ENCODE measurements at places on chromosomes 4 and X.

- peak overlapping the region; percentile 36 for H3K27ac ChIP-seq
- no peaks in the 10 kb centered on the region for H3K36me3 ChIP-seq
- H3K4me1 ChIP-seq, result no peaks in the 10 kb centered on the region
- DNase-seq, result no peak
- no peak overlapping the region for H3K4me3 ChIP-seq
- H3K27me3 ChIP-seq, result no peaks in the 10 kb centered on the region
Measured at GRCh38 chr4:2788101-2788500, 4.8 kb upstream of the SH3BP2 start.

GRCh38 chr4:105474099-105474518 lies 247 bp upstream of the PPA2 start:
- DNase-seq, result peak; percentile 90
- peak overlapping the region; percentile 99 for H3K27ac ChIP-seq
- H3K36me3 ChIP-seq, result no peaks in the 10 kb centered on the region
- peaks cover 14% of the 10 kb centered on the region for H3K4me1 ChIP-seq
- H3K27me3 ChIP-seq, result no peaks in the 10 kb centered on the region

DNA sequence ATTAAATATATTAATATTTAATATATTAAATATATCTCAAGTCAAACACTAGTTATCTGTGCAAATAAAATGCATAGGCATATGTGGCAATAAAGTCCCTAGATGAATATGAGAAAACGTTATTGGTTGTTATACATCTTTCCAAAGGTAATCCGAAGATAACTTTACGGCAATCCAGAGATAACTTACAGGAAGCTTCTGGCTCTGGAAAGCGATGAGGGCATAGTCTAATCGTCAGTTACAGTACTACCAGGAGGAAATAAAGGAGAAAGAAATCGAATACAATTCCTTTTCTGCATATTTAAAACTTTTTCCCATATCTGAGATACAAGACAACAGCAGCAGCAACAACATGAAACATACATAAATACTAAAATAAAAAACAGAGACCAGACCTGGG lies 35.3 kb downstream of the CNOT6L start:
- no peaks in the 10 kb centered on the region for H3K27me3 ChIP-seq
- DNase-seq, result no peak
- no peaks in the 10 kb centered on the region for H3K4me1 ChIP-seq
- H3K36me3 ChIP-seq, result no peaks in the 10 kb centered on the region
- H3K27ac ChIP-seq, result no peak overlapping the region

DNA sequence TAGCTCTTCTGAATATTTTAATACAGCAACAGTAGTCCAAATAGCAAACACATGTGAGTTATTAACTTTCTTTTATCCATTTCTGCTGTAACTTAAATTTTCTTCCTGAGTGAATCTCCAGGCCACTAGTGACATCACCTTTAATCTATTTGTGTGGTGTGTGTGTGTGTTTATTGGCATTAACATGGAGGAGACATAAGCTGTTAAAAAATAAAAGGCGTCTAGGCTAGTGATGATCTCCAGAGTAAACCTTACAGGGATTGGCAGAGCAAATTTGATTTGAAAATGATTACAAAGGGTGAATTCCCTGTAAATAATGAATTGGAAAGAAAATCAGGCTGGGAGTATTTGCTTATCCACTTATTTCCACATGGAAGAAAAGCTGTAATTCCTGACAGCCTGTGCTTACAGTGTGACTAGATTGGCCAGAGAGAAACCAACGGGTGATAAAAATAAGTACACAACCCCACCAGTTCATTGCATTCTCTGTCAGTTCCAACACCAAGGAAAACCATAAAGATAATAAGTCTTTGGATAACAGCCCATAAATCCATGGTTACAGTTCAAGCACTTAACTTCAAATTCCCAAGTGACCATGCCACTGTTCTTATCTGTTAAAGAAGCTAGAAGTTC lies 186.1 kb downstream of the ENOX2 start:
- H3K4me1 ChIP-seq, result no peaks in the 10 kb centered on the region
- H3K27ac ChIP-seq, result no peak overlapping the region
- no peak for DNase-seq

DNA sequence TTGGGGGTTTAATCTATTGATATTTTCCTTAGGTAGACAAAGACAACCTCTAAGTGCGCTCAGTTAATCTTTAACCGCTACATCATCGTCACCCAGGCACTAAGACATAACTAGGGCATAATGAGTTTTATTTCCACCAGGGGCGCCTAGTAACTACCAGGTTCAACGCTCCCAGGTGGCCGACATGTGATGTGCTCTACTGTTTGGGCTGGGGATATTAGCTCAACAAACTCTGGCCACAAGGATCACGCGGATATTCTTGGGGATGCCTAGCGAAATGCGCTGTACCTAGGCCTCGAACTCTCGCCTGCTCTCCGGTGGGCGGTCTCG lies 915 bp upstream of the RAB33B start:
- DNase-seq, result peak; percentile 69
- peak overlapping the region; percentile 99 for H3K27ac ChIP-seq
- peaks cover 6% of the 10 kb centered on the region for H3K4me1 ChIP-seq
- H3K4me3 ChIP-seq, result peak overlapping the region; percentile 83
- H3K27me3 ChIP-seq, result no peaks in the 10 kb centered on the region

DNA sequence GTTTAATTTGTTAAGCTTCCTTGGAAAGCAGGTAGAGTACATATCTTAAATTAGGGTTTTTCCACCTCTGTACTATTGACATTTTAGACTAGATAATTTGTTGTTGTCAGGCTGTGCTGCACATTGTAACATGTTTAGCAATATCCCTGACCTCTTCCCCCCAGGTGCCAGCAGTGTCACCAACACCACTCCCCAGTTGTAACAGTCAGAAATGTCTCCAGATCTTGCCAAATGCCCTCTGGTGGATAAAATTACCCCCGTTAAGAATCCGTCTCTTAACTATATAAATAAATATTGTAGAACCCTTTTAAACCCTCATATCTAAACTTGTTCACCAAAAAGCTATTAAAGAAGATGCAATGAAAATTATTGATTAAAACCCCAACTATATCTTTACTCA lies 161.5 kb downstream of the ARHGAP6 start:
- H3K4me3 ChIP-seq, result no peak overlapping the region
- no peaks in the 10 kb centered on the region for H3K36me3 ChIP-seq
- no peak for DNase-seq
- H3K27me3 ChIP-seq, result no peaks in the 10 kb centered on the region
- H3K27ac ChIP-seq, result no peak overlapping the region
- no peaks in the 10 kb centered on the region for H3K4me1 ChIP-seq

DNA sequence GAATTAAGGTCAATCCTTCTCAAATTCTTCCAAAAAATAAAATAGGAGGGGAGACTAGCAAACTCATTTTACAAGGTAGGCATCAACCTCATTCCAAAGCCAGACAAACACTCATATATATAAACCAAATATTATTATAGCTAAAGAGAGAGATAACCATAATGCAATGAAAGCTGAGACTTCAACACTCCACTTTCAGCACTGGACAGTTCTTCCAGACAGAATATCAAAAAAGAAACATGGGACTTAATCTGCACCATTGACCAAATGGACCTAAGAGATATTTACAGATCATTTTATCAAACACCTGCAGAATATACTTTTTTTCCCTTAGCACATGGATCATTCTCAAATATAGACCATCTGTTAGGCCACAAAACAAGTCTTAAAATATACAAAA lies 15.5 kb upstream of the EDA2R start:
- no peak overlapping the region for H3K27ac ChIP-seq
- no peaks in the 10 kb centered on the region for H3K36me3 ChIP-seq
- no peak overlapping the region for H3K4me3 ChIP-seq
- peaks cover 6% of the 10 kb centered on the region for H3K27me3 ChIP-seq

DNA sequence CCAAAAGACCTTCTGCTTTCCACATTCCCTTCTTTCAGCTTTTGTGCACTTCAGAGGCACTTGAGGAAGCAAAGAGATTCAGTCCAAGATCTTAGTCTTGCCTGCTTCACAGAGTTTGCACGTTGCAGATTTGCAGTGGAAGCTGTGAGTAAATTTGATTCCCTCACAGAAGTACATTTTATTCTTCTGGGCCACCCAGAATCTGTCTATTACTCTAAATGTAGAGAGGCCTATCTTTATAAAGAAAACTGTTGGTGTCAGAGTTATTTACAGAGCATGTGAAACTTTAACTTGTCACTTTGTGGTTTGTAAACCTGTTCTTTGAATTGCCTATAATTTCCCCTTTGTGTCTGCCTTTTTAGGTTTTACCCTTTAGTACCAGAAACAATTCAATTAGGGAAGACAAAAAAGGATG lies 15.5 kb downstream of the SPRY1 start:
- no peak overlapping the region for H3K4me3 ChIP-seq
- H3K36me3 ChIP-seq, result no peaks in the 10 kb centered on the region
- no peak for DNase-seq
- no peaks in the 10 kb centered on the region for H3K4me1 ChIP-seq

- no peaks in the 10 kb centered on the region for H3K27me3 ChIP-seq
- H3K4me3 ChIP-seq, result no peak overlapping the region
- no peaks in the 10 kb centered on the region for H3K4me1 ChIP-seq
- no peaks in the 10 kb centered on the region for H3K36me3 ChIP-seq
Measured at GRCh38 chr4:5821665-5822358, 71.1 kb downstream of the CRMP1 start.

- H3K4me3 ChIP-seq, result no peak overlapping the region
- H3K36me3 ChIP-seq, result no peaks in the 10 kb centered on the region
- no peak for DNase-seq
- H3K27ac ChIP-seq, result no peak overlapping the region
Measured at GRCh38 chr4:63123441-63123840, 1285.8 kb downstream of the TECRL start.

DNA sequence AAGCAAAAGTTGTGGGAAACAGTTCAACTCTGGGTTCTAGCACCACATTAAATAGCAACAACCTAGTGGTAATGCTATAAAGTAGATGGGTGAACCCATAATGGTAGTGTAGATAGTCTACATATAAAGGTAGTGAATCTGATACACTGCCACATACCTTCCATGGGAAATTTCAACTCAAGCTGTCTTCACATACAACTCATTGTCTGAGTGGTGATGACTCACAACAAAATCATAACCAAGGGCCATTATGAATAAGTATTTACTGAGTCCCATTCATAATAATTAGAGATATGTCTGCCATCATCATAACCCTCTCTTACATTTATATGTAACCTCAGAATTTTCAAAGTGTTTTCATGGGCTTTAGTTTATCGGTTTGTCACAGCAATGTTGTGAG lies 34.8 kb downstream of the EGF start:
- H3K27me3 ChIP-seq, result no peaks in the 10 kb centered on the region
- no peak overlapping the region for H3K4me3 ChIP-seq
- no peak overlapping the region for H3K27ac ChIP-seq
- no peaks in the 10 kb centered on the region for H3K36me3 ChIP-seq
- no peak for DNase-seq

DNA sequence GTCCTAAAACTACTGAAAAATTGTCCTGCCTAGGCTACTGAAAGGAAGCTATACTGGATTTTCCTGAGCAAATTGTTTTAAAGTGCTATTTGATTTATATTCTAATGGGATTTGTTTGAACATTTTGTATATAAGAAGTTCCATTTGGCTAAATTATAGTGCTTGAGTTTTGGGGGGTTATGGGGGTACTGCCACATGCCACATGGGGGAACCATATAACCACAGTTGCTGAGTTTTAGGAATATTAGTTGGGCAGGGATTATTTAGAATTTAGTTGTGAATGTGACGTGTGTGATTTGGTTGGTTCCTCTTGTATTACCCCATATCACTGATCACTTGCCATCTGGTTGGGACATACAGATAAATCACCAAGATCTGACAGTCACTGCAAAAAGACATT lies 224.5 kb upstream of the TAPT1 start:
- no peak for DNase-seq
- H3K27me3 ChIP-seq, result no peaks in the 10 kb centered on the region
- H3K27ac ChIP-seq, result no peak overlapping the region
- H3K4me3 ChIP-seq, result no peak overlapping the region
- H3K4me1 ChIP-seq, result no peaks in the 10 kb centered on the region
- no peaks in the 10 kb centered on the region for H3K36me3 ChIP-seq

- no peak for DNase-seq
- no peak overlapping the region for H3K27ac ChIP-seq
- no peaks in the 10 kb centered on the region for H3K4me1 ChIP-seq
Measured at GRCh38 chr4:152807294-152807829, 27.6 kb downstream of the ARFIP1 start.

DNA sequence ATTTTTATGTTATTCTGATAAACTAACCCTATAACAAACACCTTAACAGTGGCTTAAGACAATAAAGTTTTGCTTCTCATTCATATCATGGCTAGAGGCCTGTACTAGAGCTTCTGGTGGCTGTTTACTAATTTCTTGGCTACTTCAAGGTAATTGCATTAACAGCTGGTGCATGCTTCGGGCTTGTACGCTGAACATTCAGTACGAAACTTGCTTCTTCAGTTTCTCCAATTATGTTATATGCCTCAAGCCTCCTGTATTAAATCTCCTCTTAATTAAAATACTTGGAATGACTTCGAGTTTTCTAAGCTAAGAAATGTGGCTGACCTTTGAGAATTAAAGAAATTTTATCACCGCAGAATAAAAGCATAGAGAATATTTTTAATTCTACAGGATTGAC lies 138.9 kb upstream of the TRAM1L1 start:
- H3K36me3 ChIP-seq, result no peaks in the 10 kb centered on the region

- no peak overlapping the region for H3K27ac ChIP-seq
- no peak for DNase-seq
- no peaks in the 10 kb centered on the region for H3K27me3 ChIP-seq
- no peak overlapping the region for H3K4me3 ChIP-seq
Measured at GRCh38 chr4:150826306-150826705, 188.8 kb downstream of the LRBA start.

GRCh38 chrX:140507982-140508305 lies 3.1 kb upstream of the SOX3 start:
- DNase-seq, result no peak
- no peak overlapping the region for H3K4me3 ChIP-seq
- no peaks in the 10 kb centered on the region for H3K36me3 ChIP-seq
- H3K27me3 ChIP-seq, result peaks cover 67% of the 10 kb centered on the region
- no peak overlapping the region for H3K27ac ChIP-seq

GRCh38 chr4:30616942-30617646 lies 103.1 kb upstream of the PCDH7 start:
- H3K36me3 ChIP-seq, result no peaks in the 10 kb centered on the region
- no peak overlapping the region for H3K27ac ChIP-seq
- H3K4me3 ChIP-seq, result no peak overlapping the region
- no peaks in the 10 kb centered on the region for H3K4me1 ChIP-seq

GRCh38 chr4:2469192-2469984 lies 482 bp downstream of the RNF4 start:
- H3K27me3 ChIP-seq, result no peaks in the 10 kb centered on the region
- peak overlapping the region; percentile 96 for H3K27ac ChIP-seq
- peaks cover 14% of the 10 kb centered on the region for H3K4me1 ChIP-seq
- DNase-seq, result peak; percentile 67
- peak overlapping the region; percentile 98 for H3K4me3 ChIP-seq
- H3K36me3 ChIP-seq, result peaks cover 8% of the 10 kb centered on the region

DNA sequence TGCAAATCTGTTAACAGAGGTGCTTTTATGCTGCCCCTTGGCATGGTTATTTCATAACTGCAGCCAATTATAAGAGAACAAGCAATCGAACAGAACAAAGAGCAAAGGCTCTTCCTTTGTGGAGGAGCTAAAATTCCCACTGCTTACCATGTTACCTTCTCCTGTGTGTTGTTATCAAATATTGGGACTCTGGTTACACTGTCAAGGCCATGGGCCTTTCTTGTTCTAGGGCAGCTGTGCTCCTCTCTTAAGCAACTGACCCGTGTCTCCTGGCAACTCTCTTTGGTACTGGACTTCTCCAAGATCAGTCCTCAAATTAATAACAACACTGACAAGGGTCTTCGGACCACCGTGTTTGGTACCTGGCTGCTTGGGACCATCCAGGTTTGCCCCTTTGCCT lies 12.1 kb upstream of the OPN1LW start:
- H3K27me3 ChIP-seq, result peaks cover 4% of the 10 kb centered on the region
- no peak overlapping the region for H3K27ac ChIP-seq
- no peak overlapping the region for H3K4me3 ChIP-seq

All from colonic mucosa (tissue), 4 donors.